Regular cardiac myocyte (primary cell): ENCODE measurements at places on chromosomes 13 and 19. TPM values are rescaled to one million over a fixed set of nuclear protein-coding genes. Genes with fewer than 3 reads are reported as not detected.

The KLK4 gene
- total RNA-seq = not detected in 2 replicates

The S1PR4 gene
- total RNA-seq = not detected in 2 replicates

The PDX1 gene
- not detected in 2 replicates for total RNA-seq

The SIGLEC12 gene
- total RNA-seq = not detected in 2 replicates

The MBD3L2 gene
- total RNA-seq = not detected in 2 replicates

The ADPRHL1 gene
- total RNA-seq = 0.56 and 0.58 TPM in 2 replicates

The NBEA gene
- total RNA-seq = 2.7 and 6.2 TPM in 2 replicates

The LENG8 gene
- total RNA-seq = 29.1 and 39.2 TPM in 2 replicates

The ZNF471 gene
- total RNA-seq = 2.1 and 4.8 TPM in 2 replicates

The BCAM gene
- 5.4 and 8.2 TPM in 2 replicates for total RNA-seq

The ASPDH gene
- not detected in 2 replicates for total RNA-seq

The OR4F17 gene
- total RNA-seq = not detected in 2 replicates

The NFILZ gene
- total RNA-seq = not detected in 2 replicates
